Right cardiac atrium (tissue), 5 donors: ENCODE measurements at places on chromosomes 6 and 20. TPM values are rescaled to one million over a fixed set of nuclear protein-coding genes. Genes with fewer than 3 reads are reported as not detected.

The BCAS1 gene
- total RNA-seq = not detected

DNA sequence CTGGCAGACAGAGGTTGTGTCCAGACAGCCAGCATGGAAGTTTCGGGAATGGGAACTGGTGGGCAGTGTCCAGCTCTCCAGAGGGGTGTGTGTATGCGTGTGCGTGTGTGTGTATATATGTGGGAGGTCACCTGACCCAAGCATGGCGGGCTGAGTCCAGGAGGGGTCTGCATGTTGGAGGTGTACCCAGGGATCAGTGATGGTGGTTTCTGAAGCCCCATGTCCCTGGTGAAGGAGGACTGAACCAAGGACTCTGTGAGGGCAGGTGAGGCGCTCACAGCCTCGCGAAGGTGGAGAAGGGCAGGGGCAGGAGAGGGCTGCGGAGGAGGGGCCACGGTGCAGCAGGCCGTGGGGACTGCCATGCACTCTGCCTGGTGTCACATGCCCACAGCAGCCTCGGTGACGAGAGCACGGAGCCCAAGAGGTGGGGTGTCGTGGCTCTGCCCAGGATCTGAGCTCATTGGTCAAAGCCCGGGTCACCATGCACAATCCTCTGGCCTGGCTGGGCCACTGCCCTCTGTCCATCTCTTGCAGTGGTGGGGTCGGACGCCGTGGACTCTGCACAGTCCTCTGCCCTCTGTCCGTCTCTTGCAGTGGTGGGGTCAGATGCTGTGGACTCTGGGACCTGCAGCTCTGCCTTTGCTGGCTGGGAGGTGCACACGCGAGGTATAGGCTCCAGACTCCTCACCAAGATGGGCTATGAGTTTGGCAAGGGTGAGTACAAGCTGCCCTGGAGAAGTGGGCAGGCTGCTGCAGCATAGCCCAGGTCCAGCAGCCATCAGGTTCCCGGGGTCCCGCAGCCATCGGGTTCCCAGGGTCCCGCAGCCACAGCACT is 2.1 kb upstream of the LIME1 start:
- DNase-seq = no peak

DNA sequence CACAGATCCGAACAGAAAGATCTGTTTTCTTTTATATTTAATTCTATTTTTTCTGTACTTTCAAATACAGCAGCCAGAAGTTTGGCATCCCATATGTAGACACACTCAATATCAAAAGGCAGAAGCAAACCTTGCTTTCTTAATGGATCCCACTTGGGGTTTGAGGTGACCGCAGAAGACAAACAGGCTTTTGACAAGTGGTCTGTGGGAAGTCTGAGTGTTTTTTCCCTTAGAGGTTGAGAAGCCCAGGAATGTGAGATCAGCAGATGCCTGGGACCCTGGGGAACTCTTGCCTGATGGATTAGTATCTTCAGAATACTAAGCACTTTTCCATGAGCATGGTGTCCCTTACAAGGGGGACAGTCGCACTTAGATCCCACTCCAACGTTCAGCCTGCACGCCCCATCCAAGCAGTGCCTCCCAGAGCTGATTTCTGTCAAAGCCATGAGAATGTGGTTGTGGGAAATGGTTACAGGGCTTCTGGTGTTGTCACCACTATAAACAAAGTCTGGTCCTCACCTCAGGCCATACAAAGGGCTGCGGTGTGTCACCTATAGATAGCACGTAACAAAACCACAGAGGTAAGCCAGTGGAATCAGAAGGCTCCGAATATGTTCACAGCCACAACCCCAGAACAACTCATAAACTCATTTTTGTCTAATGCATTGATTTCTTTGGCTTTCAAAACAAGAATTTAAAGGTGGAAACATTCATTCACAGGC is 12.7 kb downstream of the IL17F start:
- DNase-seq = no peak

DNA sequence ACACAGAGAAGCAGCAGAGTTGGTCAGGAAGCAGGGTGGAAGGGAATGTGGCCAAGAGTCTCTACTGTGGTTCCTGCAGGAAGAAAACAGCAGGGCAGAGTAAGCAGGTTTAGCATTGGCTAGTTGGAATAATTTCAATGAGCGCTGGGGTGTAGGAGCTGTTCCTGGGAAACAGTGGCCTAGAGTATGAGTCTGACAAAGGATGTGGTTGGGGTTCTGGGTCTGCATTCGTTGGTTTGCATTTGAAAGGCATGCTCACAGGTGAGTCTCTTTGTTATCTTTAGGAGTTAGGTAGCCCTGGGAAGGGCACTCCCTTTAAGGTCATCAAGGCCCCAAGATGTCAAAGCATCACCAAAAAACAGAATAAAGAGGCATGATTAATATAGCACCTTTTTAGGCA is 911.6 kb upstream of the SLC35B3 start:
- no peak for DNase-seq
